ENCODE measurements at places on chromosomes 6 and 20.

GRCh38 chr6:34592208-34592952, 36.3 kb upstream of the SPDEF start:
- DNase-seq: no peak

DNA sequence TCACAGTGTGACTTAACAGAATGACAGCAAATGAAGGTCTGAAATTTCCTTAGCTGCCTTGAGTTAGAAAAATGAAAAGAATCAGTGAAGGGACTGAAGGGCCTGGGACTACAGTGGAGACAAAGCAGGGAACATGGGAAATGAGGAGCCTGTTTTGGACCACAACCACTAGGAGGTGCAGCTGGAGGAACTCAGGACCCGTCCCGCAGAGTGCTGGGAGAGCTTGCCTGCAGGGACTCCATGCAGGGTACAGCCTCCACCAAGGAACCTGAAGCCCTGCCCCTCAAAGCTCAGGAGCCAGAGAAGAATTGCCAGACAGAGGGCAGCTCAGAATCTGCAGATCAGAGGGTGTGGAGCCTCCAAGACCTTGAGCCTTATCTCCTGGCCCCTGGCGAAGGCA, 50.7 kb downstream of the LRFN2 start:
- no peak for DNase-seq

DNA sequence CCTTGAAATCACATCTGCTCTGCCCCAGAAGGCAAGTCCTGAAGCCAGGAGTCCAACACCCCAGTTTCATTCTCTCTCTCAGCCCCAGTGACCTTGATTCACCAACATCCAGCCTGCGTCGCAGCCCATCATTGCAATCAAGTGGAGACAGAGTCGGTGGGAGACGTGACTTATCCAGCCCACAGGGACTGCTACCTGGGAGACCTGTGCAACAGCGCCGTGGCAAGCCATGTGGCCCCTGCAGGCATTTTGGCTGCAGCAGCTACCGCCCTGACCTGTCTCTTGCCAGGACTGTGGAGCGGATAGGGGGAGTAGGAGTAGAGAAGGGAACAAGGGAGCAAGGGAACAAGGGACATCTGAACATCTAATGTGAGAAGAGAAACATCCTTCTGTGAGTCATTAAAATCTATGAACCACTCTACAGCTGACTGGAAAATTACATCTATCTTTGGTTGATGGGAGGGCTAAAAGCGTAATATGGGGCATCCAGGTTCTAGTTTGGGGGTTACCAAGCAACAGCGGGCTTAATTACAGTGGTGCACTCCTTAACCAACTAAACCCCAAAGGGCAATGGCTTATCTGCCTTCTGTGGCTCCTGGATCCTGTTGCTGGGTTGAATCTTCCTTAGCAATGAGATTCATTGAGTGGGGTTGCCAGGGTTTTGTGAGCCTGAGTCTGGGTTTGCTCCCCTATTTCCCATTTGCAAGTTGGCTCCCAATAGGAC, 2.5 kb downstream of the LY6G6D start:
- DNase-seq: no peak

DNA sequence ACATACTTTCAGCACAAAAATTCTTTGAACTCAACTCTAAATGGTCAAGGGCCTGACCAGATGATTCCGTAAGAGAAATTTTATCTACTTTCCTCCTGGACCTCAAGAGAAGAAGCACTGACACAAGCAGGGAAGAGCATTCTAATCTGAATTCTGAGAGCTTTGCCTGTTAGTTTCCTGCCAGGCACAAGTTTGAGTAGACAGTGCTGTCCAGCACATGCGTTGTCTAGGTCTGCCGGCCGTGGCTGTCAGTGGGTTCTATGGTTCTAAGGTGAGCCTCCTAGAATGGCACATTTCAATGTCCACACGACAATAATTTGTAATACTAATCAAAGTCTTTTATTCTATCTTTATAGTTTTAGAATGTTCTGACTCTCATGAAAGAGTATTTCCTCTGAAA, 91.9 kb downstream of the RFPL4B start:
- no peak for DNase-seq

DNA sequence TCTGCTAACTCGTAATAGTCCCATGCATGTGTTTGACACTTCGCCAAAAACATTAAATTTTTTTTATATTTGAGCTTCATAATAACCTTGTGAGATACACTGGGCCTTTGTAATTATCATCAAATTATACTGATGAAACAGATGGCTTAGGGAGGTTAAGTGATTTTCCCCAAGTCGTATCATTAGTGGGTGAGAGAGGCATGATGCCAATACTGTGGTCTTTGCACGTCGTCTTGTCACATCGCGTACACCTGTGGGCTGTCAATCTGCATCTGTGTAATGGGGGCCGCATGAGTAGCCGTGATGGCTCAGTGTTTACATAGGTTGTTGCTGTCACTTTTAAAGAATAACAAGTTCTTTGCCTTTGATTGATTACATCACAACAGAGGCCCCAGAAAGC, 1.7 kb downstream of the PRL start:
- DNase-seq: no peak

DNA sequence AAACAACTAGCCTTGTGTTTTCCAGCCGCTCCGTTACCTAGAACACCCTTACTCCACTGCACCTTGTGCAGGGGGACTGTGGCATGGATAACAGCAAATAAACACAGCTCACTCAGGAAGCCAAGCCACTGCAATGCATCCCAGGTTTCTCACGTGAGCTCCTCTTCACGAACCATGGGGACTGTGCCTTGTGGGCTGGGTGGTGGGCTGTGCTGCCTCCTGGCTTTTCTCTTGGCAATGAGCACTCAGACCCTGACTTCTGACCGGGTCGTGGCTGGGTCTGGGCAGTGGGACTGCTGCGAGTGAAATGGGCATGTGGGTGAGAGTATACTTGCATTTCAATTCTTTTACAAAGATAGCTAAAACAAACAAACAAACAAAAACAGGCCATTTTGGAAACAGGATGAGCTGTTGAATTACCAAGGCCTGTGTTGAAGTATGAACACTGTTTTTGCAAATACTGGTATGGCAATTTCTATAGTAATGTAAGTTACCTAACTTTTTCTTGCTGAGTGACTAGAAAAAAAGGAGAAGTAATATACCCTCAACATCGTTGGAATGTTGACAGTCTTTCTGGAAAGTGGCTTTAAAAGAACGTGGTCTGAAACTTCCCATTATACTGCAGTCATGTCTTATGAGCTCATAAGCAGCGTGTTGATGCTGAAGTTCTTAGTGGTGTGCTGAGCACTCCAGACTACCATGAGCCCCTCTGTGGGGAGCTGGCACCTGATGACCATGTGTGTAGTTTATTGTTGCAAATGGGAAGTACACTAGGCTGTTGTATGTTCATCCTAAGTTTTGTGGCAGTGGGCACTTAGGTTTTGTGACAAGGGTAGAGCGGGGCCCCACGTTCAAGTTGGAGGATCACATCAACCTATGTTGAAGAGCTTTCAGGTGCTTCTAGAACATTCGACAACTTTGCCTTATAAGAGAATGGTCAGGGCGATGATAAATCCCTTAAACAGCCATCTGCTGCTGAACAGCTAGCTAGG, 120.4 kb downstream of the ARMC2 start:
- no peak for DNase-seq

GRCh38 chr20:58586565-58587093, 64.5 kb upstream of the STX16 start:
- no peak for DNase-seq

DNA sequence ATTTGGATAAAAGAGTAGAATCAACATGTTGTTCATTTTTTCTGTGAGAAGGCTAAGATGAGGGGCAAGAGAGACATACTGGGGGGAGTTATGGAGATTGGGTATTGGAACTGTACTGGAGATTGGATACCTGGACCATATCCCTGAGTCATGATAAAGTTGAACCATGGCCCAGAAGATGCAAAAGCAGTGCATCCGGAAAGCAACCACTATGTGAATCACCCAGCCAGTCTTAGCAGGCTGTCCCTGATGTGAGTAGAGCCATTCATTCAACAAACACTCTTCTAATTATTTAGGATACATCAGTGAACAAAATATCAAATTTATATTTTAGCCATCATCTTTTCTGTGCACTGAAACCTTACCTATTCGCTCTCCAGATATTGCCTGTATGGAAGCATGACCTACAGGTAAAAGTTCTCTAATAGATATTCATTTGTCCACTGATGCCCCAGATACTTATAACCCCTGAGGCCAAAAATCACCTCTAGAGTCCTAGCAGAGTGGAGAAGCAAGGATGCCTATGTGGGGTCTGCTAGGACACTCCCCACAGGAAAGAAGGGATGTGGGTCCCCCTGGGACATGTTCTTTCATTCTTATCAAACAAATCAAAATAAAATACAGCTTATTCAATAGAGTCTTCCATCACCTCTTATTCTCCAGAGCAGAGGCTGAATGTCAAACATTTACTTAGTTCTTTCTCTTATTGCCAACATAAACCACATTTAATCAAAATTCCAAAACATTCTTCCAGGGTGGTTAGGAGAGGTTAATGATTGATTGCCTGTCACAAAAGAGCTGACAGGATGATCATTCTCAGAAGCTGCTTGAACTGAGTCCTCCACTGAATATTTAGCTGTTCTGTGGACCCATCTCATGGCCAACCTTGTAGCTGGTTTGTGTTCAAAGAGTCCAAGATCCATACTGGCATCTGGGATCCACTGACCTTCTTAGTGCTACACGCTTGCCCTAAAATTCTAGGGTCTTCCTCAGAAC, 37.0 kb upstream of the PKHD1 start:
- DNase-seq: no peak

DNA sequence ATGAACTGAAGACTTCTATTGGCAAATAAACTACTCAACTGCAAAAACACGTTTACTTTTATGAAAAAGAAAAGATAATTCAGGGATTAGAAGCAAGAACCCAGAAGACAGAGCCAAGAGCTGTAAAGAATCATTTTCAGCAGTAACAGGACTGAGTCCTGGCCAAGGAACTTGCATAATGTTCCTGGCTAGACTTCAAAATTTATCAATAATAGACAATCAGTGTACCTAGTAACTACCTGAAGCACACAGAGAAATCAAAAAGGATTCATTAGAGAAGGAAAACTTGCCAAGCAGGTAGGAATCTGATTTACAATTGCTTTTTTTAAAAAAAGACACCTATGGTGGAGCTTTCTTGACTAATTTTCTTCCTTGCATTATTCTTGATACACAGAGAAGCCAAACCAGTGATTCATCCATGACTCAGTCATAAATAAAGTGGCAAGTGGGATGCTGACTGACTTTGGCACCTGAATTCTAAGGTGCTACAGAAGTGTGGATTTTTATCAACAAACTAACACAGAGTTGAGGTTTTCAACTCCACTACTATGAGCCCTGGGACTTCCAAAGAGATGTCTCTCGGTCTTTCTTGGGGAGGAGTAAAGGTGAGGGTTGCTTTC, 281.3 kb downstream of the BMP7 start:
- no peak for DNase-seq

DNA sequence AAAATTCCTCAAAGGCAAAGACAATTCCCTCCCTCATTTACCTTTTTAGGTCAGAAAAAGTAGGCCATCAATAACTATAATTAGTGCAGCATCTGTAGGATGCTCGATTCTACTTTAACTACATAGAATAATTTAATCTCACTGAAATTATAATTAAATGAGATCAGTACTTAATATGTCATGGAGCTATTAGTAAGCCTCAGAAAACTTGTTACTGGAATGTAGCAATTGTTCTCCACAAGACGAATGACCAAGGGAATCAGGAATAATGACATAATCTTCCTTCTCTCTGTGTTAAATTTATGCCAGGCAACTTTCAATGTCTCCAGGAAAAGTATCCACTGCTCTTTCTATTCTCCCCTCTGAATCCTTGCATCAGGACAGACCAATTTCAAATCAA, 34.1 kb downstream of the SESN1 start:
- no peak for DNase-seq

DNA sequence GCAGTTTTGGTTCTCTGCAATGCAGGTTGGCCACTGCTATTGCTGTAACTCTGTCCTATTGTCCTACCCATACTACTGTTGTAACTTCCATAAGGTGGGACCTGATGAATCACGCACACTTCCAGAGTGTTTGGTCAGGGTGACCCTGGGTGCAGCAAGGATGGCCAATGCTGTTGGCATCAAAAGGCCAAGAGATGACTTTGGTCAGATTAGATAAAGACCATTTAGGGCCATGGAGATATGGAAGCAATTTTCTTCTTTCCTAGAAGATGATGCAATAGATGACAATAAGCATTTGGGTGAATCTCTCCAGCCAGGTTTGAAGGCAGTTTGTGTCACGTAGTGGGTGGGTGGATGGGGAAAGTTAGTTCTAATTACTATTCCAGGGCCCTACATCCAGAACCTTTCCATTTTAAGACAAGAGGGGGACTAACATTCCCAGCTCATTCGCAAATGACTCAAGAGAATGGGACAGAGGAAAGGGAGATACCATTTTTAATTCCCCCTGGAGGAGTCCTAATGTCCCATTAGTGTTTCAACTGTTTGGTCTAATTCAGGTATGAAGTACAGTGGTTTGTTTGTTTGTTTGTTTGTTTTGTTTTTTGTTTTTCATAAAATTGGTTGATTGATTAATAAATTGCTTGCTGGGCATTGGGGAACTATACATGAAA, 35.6 kb downstream of the KLHL31 start:
- DNase-seq: no peak

DNA sequence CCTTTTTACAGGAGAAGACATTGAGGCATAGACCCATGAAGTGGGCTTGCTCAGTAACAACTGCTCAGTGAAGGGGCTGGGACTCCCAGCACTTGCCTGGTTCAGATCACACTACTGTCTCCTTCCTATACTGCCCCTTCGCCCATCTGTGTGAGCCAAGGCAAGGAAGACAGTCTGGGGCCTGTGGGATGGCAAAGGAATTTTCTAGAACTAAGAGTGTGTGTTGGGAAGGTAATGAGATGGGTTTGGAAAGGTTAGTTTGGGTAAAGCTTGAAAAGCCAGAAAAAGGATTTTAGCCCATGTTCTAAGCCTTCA, 213.3 kb upstream of the AGPAT4 start:
- no peak for DNase-seq

- no peak for DNase-seq
These were observed 15.2 kb upstream of the SIRT5 start for GRCh38 chr6:13559251-13559650.

GRCh38 chr6:19322691-19323485, 514.3 kb upstream of the ID4 start:
- no peak for DNase-seq

GRCh38 chr6:20709451-20709850, 175.2 kb downstream of the CDKAL1 start:
- DNase-seq: no peak

- DNase-seq: no peak
These were observed 13.4 kb upstream of the CPNE5 start for GRCh38 chr6:36852481-36853147.

- DNase-seq: no peak
These were observed 11.1 kb downstream of the CDH4 start for GRCh38 chr20:61263084-61263695.

GRCh38 chr6:33192671-33193602, 670 bp upstream of the COL11A2 start:
- no peak for DNase-seq
